ENCODE measurements at places on chromosomes 1 and 21.

DNA sequence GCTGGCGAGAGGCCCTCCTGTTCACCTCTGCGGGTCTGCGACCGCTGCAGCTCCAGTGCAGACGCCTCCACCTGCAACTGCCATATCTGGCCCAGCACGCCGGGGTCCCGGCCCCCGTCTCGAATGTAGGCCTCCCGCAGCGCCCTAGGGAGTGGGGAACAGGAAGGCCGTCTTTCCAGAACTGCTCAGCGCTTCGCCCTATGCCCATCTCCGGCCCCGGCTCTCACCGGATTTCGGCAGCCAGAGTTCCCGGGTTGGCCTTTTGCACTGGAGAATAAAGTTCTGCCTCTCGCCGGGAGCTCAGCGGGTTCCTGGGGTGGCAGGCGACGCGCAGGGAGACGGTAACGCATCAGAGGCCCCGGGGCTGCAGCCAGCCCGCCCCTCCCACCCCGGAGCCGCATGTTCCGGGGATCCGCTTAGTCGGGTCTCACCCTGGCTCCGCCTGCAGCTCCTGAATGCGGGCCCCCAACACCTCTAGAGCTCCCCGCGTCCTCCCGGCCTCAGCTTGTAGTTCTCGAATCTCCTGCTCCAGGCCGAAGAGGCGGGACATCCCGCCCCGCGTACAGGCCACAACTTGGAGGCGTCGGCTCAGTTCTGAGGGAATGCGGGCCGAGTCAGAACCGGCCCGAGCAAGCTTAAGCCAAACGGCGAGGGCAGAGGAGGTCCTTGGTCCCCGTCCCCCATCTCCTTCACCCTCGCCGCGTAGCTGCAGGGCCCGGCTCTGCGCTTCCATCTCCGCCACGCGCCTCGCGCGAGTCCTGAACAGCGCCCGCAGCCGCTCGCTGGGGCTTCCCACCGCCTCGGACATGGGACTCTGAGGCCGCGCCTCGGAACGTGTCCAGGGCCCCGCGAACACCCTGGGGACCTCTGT, 1.1 kb downstream of the CCDC17 start:
- DNase-seq = no peak

GRCh38 chr1:87685311-87686135, 356.8 kb downstream of the LMO4 start:
- DNase-seq = no peak

DNA sequence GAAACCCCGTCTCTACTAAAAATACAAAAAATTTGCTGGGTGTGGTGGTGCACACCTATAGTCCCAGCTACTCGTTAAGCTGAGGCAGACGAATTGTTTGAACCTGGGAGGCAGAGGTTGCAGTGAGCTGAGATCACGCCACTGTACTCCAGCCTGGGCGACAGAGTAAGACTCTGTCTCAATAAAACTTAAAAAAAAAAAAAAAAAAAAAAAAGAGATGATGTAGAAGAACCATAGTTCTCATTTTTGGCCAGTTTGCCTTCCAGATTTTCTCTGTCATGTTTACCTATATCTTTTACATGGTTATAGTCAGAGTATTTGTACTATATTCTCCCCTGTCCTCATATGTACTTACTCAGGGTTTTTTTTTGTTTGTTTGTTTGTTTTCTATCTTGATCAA, 53.6 kb downstream of the UCK2 start:
- DNase-seq = no peak

GRCh38 chr1:22344329-22344630, 107.4 kb upstream of the ZBTB40 start:
- no peak for DNase-seq

GRCh38 chr1:172429331-172430127, 9.0 kb downstream of the C1orf105 start:
- DNase-seq = peak; percentile 33

GRCh38 chr1:160400646-160401486, 502 bp downstream of the VANGL2 start:
- DNase-seq = no peak

- DNase-seq = no peak
These were observed 64.3 kb upstream of the RAVER2 start for GRCh38 chr1:64680599-64680998.

- no peak for DNase-seq
These were observed 85.6 kb upstream of the KCNA3 start for GRCh38 chr1:110760321-110760720.

DNA sequence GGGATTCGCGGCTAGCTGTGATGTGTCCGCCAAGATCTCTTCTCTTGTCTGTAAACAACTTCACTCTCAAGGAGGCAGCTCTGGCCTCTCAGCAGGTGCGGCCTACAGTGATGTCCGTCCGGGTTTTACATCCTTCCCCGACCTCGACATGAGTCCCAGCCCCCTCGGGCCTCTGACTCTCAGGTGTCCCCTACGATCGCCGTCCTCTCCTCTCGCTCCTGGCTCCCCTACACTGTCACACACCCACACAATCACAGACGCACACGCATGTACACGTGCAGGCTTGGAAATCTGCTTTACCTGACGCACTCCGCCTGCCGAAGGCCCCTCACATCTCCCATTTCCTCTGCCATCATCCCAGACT, 797 bp upstream of the RSPH1 start:
- DNase-seq = no peak

GRCh38 chr1:179950651-179951050, 4.0 kb upstream of the CEP350 start:
- DNase-seq = no peak
